Activated gamma-delta T cell treated with Interleukin-2 at 50 U/mL for 16 hours (primary cell): ENCODE measurements at places on chromosomes 1 and 21.
A peak's percentile ranks its signal among the peaks of the same experiment; 100 is the strongest.

- DNase-seq: peak; percentile 3
Measured at GRCh38 chr1:150925080-150925479, 1.1 kb upstream of the SETDB1 start.

GRCh38 chr1:155010211-155010918, 7.8 kb downstream of the ZBTB7B start:
- DNase-seq: no peak

DNA sequence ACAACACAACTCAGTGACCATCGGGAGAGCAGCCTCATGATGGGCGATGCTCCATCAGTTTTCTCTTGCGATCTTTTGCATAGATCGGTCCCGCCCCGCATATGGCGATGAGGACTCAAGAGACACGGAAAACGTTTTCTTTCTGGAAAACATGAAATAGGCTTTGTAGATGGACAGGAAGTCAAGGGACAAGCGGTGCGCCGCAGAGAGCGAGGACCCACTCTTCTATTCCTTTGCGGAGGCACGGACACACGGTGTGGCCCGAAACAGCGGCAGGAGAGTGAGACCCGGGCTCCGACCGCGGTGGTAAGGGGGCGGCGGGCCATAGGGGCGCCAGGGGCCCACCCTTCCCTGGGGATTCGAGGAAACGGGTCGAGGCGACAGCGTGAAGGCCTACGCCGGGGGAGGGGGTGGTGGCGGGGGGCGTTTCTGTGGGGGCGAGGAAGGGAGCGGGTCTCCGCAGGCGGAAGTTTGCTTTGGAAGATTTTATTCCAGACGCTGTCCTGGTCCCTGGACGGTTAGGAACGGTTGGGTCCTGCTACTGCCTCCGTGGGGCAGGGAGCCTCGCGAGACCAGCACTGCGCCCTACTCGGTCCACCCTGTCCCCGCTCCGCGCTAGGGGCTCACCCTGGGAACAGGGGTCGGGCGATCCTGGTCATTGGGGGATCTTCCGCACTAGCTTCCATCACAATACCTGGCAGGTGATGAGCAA, 796 bp upstream of the TDRKH start:
- no peak for DNase-seq

GRCh38 chr1:185699874-185700273, 34.3 kb upstream of the HMCN1 start:
- DNase-seq: no peak

- DNase-seq: no peak
Measured at GRCh38 chr21:26236281-26236680, 65.7 kb upstream of the APP start.

- DNase-seq: no peak
Measured at GRCh38 chr21:42609811-42610210, 43.6 kb upstream of the PDE9A start.

GRCh38 chr1:153277852-153278251, 18.4 kb downstream of the LORICRIN start:
- peak; percentile 24 for DNase-seq

DNA sequence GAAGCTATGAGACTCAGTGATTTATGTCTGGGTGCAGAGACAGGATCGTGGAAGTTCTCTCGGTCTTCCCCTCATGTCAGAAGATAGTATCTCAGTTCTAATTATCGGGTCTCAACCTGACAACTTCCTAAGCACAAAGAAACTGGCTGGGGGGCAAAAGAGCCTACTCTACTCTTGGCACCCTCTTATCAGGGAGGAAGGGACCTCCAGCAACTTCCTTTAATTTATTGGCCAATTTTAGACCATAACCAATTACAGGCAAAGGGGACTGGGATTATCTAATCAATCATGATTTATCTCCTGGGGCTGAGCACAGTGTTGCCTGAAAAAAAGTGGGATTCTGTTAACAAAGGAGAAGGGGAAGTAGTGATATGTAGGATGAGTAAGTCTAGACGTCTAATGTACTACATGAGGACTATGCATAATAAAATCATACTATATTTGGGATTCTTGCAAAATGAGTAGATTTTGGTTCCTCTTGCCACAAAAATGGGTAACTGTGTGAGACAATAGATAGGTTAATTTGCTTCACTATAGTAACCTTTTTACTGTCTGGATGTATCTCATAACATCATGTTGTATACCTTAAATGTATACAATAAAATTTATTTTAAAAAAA, 98.8 kb downstream of the ZFYVE9 start:
- DNase-seq: no peak

- DNase-seq: no peak
Measured at GRCh38 chr1:214494706-214495105, 56.7 kb downstream of the PTPN14 start.

GRCh38 chr1:227559926-227560325, 3.4 kb upstream of the ZNF678 start:
- DNase-seq: no peak

DNA sequence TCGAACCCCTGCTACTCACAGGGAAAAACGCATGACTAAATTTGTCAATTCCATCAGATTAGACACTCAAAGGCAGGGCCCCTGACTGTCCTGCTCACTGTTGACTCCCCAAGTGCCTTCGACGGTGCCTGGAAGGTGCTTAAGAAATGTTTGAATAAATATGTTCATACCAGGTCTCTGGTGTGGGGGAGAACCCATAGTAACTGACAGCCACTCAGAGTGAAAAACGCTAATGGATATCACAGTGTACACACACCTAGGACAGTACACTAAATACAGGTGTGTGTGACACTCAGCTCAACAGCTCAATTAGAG, 39.7 kb upstream of the WASF2 start:
- no peak for DNase-seq

DNA sequence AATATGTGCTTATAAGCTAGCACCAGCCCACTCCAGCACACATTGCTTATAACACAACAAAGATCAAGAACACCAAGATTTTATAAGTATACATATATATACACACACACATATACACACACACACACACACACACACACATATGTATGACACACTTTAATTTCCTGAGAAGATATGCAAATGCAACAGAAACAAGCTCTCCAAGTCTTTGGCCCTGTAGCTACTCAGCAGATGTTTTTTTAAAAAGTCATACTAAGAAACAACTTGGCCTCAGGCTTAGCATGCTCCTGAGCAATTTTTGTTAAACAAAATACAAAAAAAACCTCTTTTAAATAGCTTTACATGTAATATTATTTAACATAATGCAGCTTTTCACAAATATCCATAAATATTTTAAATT, 11.1 kb downstream of the TNFSF18 start:
- DNase-seq: no peak

DNA sequence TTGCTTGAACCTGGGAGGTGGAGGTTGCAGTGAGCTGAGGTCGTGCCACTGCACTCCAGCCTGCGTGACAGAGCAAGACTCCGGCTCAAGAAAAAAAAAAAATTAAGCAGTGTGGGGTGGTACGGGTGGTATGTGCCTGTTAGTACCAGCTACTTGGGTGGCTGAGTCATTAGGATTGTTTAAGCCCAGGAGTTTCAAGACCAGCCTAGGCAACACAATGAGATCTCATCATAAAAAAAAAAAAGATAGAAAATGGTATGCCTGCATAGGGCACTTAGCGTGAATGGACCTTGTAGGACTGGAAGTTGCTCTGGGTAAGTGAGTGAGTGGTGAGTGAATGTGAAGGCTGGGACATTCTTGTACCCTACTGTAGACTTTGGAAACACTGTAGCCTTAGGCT, 37.0 kb downstream of the TBCE start:
- no peak for DNase-seq

DNA sequence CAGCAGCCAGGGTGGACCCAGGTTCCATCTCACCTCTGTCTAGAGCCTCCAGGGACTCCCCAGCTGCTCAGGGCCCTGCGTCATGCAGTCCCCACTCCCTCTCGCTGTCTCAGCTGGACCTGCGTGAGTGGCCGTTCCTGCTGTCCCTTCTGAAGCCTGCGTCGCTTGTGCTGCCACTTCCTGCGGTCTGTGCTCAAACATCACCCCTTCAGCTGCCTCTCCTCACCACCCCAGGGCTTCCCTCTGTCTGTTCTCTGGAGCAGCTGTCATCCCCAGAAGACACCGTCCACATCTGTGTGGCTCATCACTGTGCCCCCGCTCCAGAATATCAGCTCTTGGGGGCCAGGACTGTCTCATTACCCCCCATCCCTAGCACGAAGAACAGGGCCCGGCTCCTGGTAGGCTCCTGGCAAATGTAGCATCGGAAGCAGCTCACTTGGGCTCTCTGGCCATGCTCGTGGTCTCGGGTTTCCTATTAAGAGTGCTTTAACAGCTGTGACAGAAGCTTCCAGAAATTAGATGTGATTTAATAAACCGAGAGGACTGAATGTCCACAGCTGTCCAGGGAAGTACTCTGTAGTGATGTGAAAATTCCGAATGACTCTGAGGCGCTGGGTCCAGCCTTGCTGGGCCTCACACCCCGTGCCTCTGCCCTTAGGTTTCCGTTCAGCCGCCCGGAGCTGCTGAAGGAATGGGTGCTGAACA, 3.3 kb downstream of the THAP3 start:
- DNase-seq: no peak

- no peak for DNase-seq
Measured at GRCh38 chr1:46034601-46035516, 97.6 kb downstream of the PIK3R3 start.

DNA sequence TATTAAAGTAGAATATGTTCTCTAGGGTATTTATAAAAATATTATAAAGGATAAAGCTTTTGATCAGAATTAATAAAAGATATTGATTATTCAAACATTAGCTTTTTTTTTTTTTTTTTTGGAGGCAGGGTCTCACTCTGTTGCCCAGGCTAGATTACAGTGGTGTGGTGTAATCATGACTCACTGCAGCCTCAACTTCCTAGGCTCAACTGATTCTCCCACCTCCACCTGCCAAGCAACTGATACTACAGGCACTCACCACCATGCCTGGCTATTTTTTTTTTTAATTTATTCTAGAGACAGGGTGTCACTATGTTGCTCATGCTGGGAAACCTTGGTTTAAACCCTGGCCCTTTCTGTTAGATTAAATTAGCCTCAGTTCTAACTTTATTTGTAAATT, 188.3 kb downstream of the CLEC20A start:
- DNase-seq: no peak

- DNase-seq: peak; percentile 18
Measured at GRCh38 chr1:9284061-9284460, 8.6 kb upstream of the SPSB1 start.

- no peak for DNase-seq
Measured at GRCh38 chr21:37294679-37295078, 27.5 kb upstream of the VPS26C start.

DNA sequence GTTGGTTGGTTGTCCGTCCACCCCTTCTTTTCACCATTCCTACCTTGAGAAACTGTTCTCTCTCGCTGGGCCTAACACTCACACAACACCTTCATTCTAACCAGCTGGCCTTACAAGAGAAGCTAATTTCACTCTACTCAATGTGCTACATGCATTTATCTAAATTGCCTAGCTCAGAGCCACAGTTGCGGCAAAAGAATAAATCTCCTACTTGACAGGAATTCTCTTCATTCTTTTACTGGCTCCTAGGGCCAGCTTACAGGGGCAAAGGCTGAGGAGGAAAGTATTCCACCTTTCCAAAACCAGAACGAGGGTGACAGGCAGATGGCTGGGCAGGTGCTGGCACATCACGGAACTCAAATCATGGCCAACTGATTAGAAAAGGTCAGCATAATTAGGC, 6.5 kb downstream of the F3 start:
- no peak for DNase-seq

DNA sequence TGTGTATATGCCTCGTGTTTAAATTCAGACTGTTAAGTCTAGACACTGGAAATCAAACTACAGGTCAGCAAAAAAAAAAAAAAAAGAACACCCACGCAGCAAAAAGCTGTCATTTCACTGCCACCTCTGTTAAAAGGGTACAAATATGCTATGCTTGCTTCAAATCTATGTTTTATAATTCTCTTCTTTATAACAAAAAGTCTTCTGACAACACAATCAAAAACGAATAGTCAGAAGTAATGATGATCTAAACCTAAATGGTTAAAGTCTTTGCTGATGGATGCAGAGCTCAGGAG, 438.9 kb downstream of the SMYD3 start:
- DNase-seq: no peak

DNA sequence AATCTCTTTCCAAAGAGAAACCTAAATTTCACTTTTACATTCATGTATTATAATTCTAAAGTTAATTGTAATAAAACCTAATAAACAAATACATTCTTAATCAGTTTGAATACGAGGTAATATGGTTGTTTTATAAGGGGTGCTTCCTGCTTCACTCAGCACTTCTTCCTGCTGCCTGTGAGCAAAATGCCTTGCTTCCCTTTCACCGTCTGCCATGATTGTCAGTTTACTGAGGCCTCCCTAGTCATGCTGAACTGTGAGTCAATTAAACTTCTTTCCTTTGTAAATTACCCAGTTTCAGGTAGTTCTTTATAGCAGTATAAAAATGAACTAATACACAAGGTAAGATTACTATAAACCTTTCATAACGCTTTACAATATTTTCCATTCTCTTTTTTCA, 491.1 kb upstream of the LRRC7 start:
- no peak for DNase-seq

DNA sequence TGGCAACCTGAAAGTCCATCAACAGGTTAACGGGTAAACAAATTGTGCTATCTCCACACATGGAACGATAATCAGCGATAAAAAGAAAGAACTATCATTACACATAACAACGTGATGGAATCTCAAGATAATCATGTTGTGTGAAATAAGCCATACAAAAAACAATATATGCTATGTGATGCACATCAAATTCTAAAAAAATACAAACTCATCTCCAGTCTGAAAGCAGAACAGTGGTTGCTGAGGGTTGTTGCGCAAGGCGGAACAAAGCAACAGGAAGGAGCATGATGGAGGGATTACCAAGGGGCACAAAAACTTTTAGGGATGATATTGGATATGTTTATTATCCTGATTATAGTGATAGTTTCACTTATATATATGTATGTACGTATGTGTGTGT, 324.8 kb downstream of the VAV3 start:
- DNase-seq: no peak
